RWPE1 (cell line): ENCODE measurements at places on chromosomes 2 and 18.

- no peak for DNase-seq
These were observed 116.2 kb downstream of the METTL8 start for GRCh38 chr2:171317492-171318125.

- DNase-seq: no peak
These were observed 188.7 kb upstream of the SIX3 start for GRCh38 chr2:44752761-44753160.

- no peak for DNase-seq
These were observed 1558.6 kb upstream of the NXPH2 start for GRCh38 chr2:140338795-140339194.

GRCh38 chr2:46654801-46655200 is 175.4 kb downstream of the TMEM247 start:
- DNase-seq: no peak

DNA sequence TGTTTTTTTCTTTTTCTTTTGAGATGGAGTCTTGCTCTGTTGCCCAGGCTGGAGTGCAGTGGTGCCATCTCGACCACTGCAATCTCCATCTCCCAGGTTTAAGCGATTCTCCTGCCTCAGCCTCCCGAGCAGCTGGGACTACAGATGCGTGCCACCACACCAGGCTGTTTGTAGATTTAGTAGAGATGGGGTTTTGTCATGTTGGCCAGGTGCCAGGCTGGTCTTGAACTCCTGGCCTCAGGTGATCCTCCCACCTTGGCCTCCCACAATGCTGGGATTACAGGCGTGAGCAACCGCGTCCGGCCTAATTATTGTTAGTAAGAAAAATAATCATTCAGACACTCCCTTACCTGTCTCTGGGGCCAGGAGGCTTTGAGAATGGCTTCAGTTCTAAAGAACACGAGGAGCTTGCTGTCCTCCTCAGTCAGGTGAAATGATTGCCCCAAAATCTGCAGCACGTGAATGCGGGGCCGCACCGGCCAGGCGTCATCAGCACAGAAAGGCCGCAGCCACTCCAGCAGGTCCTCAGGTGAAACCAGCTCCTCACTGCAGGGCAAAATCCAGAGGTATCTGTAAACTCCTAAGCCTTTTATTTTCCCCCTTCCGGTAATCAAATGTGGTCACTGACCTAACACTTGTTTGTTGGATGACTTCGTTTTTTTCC is 342.6 kb downstream of the NBAS start:
- no peak for DNase-seq

DNA sequence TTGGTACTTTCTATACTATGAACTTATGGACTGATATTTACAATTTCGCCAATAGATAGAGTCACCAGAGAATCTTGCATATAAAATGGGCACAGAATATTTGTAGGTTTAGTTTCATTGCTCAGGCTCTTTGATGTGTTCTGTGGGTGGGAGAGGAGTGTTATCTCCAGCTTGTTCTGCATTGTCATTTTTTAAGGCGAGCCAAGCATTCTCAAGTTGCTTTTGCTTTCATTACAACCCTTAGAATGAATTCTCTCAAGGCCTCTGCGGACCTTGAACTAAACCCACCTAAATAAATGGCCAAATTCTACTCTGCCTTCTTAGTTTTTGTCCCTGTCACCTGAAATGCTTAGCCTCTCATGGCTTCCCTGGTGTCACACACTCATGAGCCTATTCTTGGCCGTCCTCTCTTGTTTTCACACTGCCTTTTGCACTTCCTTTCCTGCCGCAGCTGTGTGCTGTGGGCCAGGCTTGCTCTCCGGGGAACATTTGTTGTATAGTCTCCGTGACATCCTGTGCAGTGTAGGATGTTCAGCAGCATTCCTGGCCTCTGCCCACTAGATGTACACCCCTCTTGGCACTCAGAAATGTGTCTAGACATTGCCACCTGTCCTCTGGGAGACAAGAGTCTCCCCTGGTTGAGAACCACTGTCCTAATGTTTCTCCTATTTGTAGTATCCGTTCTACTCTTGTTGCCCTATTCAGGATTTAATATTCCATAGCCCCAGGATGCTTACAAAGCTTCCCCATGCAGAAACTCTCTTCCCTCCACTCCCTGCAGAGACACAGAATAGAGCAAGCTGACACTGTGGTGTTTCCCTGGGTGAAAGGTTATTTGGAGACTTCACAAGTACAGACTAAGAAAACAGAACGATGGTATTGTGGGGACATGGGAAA is 255.6 kb downstream of the PTPRM start:
- DNase-seq: no peak

- no peak for DNase-seq
These were observed 7.1 kb downstream of the TMEM163 start for GRCh38 chr2:134711692-134712091.

- DNase-seq: peak; percentile 14
These were observed 380.6 kb downstream of the TSN start for GRCh38 chr2:122136056-122136455.

- DNase-seq: peak; percentile 48
These were observed 35.4 kb upstream of the REEP1 start for GRCh38 chr2:86372641-86373502.

DNA sequence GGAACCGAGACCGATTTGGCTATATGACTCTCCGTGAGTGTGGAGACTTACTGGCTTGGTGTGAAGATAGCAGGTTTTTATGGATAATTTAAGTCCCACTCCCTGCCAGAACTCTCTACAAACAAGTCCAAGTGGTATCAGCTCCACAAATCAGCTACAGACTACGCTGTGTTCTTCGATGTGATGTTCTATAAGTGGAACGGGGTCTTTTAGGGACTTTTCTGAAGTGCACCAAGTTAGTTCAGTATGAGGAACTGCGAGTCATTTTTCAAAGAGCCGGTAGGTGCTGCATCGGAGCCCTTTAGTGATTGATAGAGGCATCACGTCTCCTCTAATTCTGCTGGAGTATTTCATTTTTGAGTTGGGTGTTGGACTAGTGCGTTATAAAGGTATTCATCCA is 107.1 kb downstream of the TSHZ1 start:
- DNase-seq: no peak

DNA sequence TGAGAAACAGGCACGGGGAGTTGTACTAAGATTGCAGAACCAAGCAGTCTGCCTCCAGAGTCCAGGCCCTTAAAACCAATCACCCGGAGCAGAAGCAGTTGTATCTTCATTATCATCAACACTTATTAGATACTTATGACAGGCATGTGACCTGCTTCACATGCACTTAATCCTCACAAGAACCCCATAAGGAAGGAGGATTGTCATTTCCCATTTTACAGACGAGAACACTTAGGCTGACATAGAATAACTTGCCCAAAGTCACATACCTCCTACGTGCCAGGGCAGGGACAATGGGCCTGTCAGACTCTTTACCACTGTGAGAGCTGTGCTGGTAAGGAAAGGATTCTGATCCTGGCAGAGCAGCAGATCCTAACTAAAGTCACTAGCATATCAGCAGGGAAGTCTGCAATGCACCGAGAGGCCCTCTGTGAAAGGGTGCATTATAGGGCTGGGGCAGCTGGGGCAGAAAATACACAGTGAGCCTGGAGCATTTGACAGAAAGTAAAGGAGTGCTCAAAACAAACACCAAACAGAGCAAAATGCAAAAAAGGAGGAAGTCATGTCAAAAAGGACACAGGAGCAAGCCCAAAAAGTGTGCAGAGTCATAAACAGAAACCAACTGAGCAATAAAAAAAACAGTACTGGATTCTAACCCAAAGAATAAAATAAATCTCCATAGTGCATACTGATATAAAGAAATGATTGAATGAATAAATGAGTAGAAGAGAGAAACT is 55.9 kb upstream of the SP3 start:
- DNase-seq: no peak

GRCh38 chr2:64581777-64582539 is 57.8 kb downstream of the AFTPH start:
- DNase-seq: no peak

DNA sequence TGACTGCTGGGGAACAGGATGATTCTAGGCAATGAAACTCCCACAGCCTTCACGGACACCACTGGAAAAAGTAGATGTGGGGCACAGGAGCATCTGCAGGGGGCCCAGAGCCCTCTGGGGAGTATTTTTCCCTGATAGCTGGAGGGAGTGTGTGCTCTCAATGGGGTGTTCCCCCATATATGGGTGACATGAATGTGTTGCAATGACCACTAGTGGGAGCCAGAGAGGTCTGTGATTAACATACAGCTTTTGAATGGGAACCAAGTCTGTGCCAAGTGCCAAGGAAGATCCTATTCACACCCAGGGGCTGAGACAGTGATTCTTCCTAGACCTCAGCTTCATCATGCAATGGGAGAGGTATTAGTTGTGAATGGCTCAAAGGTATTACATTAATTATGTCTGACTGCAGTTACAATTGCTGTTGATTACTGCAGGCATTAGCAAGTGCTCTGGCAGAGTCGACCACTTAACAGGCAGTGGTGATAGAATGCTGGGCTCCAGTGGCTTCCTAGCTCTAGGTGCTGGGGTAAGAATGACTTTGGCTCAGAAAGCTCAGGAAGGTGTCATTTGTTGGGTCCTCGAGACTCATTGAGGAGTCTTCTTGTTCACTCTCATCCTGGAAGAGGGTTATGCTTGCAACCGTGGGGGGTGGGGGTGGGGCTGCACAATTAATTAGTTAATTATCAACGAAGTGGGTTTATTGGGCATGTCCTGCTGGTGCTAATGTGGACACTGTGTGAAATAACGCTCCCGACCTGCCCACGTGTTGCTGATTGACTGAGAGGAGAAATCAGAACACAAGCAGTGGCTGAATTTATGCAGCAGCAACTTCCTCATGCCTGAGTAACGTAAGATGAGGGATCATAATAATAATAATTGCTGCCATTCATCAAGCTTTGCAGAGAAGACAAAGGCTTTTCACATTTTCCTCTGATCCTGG is 194.1 kb downstream of the CLIP4 start:
- peak; percentile 59 for DNase-seq

DNA sequence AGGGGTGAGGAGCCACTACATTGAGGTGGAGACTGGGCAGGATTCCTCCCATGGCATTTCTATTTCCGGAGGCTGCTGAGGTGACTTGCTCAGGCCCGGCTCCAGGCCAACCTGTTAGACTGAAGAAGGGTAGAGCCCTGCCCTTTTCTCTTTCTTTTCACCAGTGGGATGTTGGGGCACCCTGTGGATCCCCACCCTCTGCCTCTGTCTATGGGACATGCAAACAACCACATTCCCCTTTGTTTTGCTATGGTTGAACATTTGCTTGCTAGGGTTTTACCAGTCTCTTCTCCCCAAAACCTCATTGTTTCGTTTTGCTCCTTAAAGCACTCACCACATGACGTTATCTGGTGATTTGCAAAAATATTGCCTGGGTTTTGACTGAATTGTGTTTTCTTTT is 183.3 kb downstream of the ARL4C start:
- DNase-seq: no peak

DNA sequence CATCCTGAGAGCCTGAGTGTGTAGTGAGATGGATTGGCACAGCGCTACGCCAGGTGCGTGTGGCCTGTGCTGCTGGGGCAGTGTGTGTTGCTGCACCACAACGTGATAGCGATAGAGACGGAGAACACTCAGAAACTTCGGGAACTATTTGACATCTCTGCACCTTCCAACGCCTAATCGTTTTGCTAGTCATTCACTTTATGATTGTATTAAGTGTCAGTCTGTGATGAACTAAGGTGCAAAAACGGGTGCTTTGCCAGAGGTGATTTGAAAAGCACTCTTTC is 26.0 kb upstream of the IGFBP2 start:
- no peak for DNase-seq

GRCh38 chr2:192150166-192150565 is 44.6 kb downstream of the TMEFF2 start:
- DNase-seq: no peak

- no peak for DNase-seq
These were observed 2.2 kb downstream of the NEDD4L start for GRCh38 chr18:58046093-58046793.
